Motor neuron (in vitro differentiated cells): ENCODE measurements at places on chromosomes 1 and 21. TPM values are rescaled to one million over a fixed set of nuclear protein-coding genes. Genes with fewer than 3 reads are reported as not detected.

GRCh38 chr21:44946254-44947041, 6.6 kb downstream of the SLX9 start:
- ATAC-seq, result no peak

DNA sequence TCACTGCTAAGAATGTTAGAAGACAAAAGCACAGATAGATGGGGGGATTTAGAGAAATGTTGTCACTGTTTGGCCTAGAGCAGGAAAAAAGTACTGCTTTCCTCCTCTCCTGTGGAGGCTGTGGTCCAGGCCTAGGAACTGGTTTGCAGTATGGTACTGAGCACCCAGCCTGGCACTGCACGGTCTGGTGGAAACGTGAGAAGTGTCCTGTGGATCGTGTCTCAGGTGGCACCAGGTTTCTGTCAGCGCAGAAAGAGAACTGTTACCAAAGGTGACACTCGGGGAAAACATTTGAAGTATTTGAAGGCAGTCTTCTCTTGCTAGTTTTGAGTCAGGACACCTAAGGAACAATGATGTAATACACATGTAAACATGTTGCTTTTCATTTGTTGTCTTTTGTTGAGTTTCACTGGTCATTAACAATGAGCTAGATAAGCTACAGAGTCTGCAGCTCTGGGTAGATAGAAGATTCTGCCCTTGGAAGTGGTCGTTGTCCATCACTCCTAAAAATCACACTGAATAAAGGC, 63.0 kb downstream of the B3GALNT2 start:
- ATAC-seq, result no peak

DNA sequence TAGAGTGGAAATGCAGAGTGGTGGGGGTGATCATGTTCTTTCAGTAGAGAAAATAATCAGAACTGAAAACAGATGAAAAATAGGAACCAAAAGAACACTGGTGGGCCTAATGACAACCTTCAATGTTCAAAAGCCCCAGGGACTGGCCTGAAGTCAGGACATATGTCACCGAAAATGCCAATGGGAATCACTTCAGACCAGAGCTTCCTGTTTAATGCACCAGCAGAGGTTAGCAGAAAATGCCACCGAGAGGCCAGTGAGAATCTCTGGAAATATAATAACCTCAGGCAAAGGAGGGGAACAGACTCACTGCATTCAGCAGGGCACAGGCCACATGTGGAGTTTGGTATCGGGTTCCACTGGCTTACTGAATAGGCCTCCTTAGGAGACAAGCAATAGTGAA, 15.9 kb upstream of the CD58 start:
- ATAC-seq, result no peak

DNA sequence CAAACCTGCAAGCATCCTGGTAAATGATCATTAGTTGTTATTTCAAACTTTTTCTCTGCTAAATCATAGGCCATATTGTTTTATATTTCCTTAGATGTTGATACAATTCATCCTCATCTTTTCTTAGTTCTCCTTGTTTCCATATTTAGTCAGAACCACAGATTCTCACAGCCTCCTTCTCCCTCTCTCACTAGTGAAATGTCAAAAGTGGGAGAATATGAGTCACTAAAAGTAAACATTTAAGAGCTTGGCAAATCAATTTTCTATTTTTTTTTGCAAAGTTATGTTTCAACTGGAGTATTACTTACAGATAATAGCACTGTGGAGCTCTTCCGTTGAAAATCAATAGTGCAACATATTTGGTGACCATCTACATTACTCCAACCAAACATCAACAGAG, 308.8 kb downstream of the COL11A1 start:
- ATAC-seq, result no peak

DNA sequence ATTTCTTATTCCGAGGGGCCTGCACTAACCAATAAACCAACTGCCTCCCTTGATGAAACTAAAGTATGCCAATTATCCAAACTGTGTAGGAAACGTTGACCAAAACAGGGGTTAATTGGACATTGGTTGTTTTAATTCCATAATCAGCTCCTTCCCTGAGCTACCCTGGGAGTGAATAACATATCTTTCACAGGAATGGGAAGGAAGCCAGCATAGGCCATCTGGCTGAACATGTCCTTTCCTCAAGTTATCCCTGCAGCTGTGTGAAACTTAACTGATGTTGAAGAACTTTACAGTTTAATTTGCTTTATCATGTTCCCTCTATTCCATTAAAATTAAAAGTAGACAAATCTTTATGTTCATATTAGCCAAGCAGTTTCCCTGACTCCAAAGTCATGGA, 75.4 kb downstream of the NRIP1 start:
- ATAC-seq, result no peak

- ATAC-seq, result no peak
Observed at GRCh38 chr1:235941876-235942624, 75.3 kb upstream of the LYST start.

DNA sequence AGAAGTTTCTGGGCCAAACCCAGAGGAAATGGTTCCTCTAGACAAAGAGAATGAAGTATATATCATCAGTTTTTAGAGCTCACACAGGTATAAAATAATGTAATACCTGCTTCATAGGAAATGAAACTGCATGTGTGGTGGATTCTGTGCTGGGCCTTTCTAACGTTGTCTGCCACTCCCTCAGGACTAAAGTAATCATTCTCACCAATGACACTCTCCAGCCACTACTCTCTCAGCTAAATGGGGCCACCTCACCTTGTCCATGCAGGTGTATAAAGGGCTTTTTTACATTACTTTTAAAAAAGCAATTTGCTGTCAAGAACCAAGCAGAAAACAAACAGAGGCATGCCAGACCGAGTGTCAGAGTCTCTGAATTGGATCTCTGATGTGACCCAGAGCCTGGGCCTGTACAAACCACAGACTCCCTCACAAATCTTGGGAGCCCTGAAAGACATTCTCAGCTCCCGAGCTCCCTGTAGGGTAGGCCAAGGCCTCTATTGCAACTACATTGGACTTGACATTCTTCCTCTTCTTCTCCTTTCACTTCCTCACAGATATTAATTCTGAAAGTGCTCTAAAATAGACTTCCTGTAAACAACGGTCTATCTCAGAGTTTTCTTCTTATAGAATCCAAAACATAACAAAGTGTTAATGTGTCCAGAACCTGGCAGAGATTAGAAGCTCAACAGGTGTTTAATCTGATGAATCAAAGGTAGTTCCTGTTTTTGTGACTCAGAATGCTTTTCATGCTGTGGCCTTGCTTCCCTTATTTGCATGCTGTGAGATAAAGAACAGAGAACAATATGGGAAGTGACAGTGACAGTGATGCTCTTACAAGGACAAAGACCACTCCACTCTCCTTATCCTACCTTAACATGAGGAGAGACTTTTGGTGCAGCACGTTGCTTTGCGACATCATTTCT, 8.6 kb downstream of the AIM2 start:
- no peak for ATAC-seq

DNA sequence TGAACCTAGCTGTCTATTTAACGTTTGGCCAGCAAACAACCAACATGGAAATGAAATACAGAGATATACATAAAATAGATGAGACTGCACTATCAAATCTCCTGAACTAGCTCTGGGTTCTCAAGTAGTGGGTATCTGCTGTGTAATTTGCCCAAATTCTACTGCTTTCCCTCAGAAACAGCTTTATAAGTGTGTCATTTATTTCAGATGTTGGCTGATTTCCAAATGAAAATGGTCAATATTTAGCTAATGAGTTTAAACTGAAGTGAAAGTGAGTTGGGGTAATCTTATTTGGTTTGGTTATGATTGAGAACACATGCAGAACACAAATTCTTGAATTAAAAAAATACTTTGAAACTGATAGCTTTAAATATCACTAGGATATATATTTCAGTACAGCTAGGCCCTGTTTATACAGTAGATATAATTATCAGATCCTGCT, 601.7 kb upstream of the CXADR start:
- ATAC-seq, result no peak

DNA sequence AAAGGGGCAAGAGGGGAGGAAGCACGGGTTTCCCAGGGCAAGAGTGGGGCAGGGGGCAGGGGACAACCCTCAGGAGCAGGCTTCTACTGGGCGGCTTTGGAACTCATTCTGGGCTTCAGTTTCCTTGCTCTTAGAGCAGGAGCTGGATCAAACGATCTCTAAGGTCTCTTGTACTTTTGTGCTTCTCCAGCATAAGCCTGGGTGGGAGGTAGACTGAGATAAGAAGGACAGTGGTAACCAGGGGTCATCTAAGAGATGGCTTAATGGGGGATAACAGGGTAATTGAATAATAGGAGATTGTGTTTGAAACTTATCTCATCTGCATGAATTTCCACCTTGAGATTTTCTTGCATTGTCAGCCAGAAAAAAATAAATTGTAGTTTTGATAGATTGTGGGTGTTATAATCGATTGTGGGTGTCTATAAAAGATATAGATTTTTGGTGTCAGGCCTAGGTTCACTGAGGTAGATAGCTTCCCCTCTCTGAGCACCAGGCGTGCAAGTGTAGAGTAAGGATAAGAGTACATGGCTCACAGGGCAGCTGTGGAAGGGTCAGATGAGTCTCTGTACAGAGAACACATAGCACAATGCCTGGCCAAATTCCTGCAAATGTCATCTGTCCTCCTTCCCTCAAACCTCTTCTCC, 68.0 kb downstream of the CD58 start:
- no peak for ATAC-seq

- ATAC-seq, result peak; percentile 30
Observed at GRCh38 chr1:225881081-225881958, 860 bp downstream of the TMEM63A start.

DNA sequence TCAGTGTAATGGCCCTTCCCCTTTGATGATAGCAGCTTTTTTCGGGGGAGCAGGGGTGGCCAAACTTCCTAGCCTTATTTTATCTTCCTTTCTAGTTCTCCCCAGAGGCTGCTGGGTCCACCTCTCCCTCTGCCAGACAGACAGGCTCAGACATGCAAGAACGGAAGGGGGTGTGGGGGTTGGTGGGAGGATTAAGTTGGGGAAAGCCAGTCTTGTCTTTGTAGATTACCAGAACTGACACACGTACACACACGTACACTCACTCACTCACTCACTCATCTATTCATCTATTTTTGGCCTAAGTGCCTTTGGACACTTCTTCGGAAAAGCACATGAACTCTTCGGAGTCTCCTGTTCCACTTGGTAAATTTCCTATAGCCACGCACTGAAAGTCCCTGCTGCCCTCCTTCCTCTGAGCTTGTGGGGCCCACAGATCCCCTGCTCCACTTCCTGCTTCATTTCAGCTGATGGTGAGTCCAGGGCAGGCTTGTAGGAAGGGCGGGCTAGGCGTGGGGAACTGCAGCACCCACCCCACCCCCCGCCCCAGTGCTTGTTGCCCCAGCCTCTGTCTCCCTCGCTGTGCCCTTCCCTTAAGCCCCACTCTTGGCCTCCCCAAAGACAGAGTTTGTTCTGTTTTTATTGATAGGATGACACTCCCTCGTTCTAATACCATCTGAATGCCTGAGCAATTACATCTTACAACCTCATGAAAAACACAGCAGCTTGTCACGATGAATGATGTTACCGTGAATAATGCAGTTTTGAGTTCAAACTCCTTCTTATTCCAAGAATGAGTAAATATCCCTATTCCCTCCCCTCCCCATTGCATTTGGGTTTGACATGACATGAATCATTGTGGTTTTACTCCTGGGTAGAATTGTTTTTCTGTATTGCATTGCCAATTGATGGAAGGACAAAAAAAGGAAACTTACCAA, 60.7 kb upstream of the ATP5PO start:
- ATAC-seq, result peak; percentile 91

DNA sequence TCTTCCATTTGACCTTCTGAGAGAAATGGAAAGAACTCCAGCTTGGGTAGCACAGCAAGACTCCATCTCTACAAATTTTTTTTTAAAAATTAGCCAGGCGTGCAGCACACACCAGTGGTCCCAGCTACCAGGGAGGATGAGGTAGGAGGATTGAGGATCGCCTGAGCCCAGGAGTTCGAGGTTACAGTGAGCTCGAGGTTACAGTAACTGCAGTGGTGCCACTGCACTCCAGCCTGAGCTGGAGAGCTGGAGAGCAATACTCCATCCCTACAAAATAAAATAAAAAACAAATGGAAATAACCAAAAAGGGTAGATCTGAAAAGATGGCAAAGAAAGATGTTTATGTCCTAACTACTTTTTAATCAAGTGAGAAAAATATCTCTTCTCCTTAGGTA, 14.5 kb downstream of the POGZ start:
- ATAC-seq, result no peak

- peak; percentile 21 for ATAC-seq
Observed at GRCh38 chr1:195714248-195714647, 894.0 kb downstream of the KCNT2 start.

GRCh38 chr1:201585093-201585483, 46.2 kb downstream of the NAV1 start:
- no peak for ATAC-seq

DNA sequence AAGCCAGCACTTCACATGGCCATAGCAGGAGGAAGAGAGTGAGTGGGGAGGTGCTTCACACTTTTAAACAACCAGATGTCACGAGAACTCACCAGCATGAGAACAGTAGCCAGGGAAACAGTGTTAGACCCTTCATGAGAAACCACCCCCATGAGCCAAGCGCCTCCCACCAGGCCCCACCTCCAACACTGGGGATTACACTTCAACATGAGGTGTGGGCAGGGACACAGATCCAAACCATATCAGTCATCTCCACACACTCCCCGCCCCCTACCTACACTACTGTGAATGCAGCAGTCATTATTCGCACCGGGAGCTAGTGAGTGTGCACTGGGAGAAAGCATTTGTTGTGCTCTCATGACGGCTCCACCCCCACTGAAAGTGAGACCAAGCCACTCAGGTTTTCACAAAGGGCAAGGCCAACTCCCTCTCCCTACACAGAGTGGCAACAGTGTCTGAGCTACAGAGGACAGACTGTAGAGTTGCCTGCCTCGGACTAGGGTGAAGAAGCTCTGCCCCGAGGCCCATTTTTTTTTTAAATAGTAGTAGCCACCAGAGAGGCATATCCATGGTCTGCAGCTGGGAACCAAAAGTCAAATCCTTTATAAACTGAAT, 125.6 kb downstream of the BARHL2 start:
- no peak for ATAC-seq

- ATAC-seq, result peak; percentile 61
Observed at GRCh38 chr1:58465825-58466629, 80.5 kb downstream of the OMA1 start.

GRCh38 chr1:176994931-176995596, 169.4 kb downstream of the ASTN1 start:
- ATAC-seq, result no peak

The ESPN gene
- 3.3 and 3.4 TPM in 2 replicates for total RNA-seq

The CCDC27 gene
- total RNA-seq, result 0.23 and 0.47 TPM in 2 replicates

The S100A9 gene
- total RNA-seq, result not detected in 2 replicates

The PRRX1 gene
- total RNA-seq, result 0.11 and 0.38 TPM in 2 replicates

The JAK1 gene
- total RNA-seq, result 85.3 and 86.1 TPM in 2 replicates
